Activated CD8-positive, alpha-beta T cell treated with anti-CD3 and anti-CD28 coated beads for 36 hours (primary cell): ENCODE measurements at places on chromosomes 1 and 21. TPM values are rescaled to one million over a fixed set of nuclear protein-coding genes. Genes with fewer than 3 reads are reported as not detected.

A3GALT2 gene
- total RNA-seq = not detected

PLD5 gene
- total RNA-seq = not detected

MYOG gene
- total RNA-seq = not detected

S100B gene
- 2.7 TPM for total RNA-seq

C4BPA gene
- not detected for total RNA-seq

NEK2 gene
- 29.9 TPM for total RNA-seq
